Hematopoietic multipotent progenitor cell treated with erythropoietin and hydrocortisone succinate and interleukin-3 and kit ligand, for 15 days (in vitro differentiated cells): ENCODE measurements at places on chromosomes 3 and 15.
A peak's percentile ranks its signal among the peaks of the same experiment; 100 is the strongest.

DNA sequence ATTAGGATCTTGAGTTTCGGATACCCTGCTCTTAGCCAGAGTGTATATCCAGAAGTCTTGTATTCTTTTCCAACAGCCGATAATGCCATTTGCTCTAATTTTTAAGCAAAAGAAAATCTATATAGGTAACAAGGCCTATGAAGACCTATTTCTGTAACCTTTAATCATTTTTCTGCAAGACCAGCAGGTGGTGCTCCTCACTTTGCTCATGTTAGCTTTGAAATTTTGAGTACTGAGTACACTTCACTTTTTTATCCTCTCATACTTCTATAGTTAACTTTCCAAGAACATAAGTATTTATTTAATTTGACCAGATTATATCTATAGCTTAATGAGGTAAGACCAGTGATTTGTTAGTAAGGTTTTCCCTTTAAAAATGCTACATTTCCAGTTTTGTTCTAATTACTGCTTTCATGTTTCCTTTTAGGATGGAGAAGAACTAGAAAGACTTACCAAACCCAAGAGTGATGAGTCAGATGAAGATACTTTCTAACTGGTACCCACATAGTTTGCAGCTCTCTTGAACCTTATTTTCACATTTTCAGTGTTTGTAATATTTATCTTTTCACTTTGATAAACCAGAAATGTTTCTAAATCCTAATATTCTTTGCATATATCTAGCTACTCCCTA, 20.5 kb downstream of the SLC35A5 start:
- peak; percentile 33 for DNase-seq

GRCh38 chr3:10283638-10284037, 9.1 kb downstream of the GHRL start:
- no peak for DNase-seq

DNA sequence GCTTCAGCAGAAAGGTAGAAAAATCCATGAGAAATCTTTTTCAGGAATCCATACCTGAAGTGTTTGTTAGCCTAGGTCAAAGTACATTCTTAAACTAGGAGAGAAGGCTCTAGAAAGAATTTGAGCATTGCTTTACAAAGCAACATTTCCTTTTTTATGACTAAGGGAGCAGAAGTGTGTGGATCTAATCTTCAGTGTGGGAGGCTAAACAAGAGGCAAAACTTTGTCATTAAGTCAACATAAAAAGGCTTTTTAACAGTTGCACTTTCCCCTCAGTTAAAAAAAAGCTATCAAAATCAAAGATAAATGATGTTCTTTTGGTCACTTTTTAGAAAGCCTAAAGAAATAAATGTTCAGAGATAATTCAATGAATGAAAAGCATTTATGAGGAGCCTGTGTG, 154.8 kb downstream of the TMEM108 start:
- DNase-seq, result no peak

DNA sequence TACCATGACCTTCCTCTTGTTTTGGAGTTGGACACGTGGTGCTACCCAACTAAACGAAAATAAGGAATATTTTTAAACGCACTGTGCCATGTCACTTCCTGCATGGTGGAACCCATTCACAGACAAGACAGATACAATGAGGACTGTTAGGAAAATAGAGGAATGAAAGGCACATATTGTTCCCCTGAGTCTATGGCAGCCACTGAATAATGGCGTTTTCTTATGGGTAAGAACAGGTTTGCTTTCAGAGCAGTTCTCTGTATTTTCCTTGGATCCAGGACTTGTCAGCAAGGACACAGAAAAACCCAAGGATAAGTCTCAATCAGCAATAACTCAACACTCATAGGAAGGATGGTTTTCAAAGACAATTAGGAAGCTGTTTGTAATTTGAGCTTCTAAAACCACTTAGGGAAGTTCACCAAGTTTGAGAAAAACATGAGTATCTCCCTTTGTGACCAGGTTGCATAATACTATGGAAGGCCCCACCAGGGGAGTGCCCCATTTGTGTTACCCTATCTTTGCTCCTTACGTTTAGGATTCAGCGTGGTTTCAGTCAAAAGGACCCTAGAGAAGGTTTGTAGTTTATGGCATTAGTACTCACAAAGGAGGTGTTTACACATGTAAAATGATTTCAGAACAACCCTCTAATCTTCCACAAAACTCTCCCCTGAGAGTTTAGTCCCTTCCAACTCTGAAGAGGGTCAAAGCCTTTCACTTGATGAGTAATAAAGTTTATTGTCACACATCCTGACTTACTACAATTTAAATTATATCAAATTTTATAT, 487.2 kb upstream of the ATP11B start:
- no peak for DNase-seq

- no peak for DNase-seq
Observed at GRCh38 chr15:35040339-35041255, 44.5 kb downstream of the NANOGP8 start.

- DNase-seq, result no peak
Observed at GRCh38 chr3:10269443-10269842, 21.2 kb downstream of the TATDN2 start.

DNA sequence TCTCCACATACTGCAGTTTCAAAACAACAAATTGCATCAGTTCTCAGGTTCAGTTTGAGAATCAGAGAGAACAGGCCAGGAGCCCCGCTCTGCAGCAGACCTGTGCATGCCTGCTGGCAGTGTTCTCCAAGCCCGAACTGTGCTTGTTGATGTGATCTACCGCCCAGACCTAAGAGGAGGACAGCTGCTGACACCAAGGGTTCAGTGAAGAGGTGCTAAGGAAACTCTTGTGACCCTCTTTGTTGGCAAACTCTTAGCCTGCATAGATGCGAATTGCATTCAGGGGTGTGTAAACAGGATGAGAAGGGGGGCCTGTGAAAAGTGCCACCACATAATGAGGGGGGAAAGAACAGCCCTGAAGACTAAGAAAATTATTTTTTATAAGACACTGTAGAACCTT, 89.8 kb downstream of the PDE8A start:
- no peak for DNase-seq

- no peak for DNase-seq
Observed at GRCh38 chr3:69890084-69890483, 109.4 kb upstream of the SAMMSON start.

- no peak for DNase-seq
Observed at GRCh38 chr3:148815316-148816110, 12.1 kb upstream of the CPB1 start.
